ENCODE measurements at places on chromosomes 1 and 21. TPM values are rescaled to one million over a fixed set of nuclear protein-coding genes. Genes with fewer than 3 reads are reported as not detected.

GRCh38 chr1:107572674-107573211 lies 392.2 kb downstream of the VAV3 start:
- no peak for DNase-seq

ACKR1 gene
- polyA plus RNA-seq, result not detected

CSRP1 gene
- polyA plus RNA-seq, result 155 TPM

- DNase-seq, result no peak
These were observed 22.3 kb upstream of the CD53 start for GRCh38 chr1:110850627-110851026.

DNA sequence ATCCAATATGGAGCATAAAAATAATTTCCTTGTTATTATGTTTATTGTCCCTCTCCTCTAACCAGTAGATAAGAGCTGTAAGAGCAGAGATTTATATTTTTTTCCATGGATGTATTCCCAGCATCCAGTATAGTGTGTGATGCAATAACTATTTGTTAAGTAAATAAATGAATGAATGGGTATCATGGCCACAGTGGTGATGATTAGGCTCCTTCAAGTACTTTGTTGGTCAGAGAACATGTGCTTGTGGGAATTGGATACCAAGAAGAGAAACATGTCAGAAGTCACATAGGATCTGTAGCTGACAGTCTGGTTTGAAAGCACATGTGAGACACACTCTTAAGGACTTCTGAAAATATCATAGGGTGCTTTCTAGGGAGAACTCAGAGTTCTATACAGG lies 588.5 kb downstream of the AGBL4 start:
- no peak for DNase-seq

GRCh38 chr1:204241050-204241449 lies 27.3 kb upstream of the GOLT1A start:
- no peak for DNase-seq

COL24A1 gene
- polyA plus RNA-seq, result 1.9 TPM

DNA sequence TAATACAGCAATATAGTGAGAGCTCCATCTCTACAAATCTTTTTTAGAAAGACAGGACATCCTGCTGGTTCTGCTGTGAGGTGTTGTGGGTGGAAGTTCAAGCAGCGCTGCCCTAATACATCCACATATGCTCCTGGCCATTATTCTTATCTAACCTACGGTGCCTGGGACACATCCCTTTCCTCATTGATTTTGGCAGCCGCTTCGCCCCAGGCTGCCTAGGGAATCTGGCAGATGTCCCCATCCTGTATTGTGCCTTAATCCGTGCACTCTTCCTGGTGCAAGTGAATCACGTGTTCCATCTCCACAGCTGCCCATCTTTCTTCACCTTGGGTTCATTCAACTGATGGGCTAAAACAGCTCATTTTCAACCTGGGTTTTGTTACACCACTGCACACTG lies 3.1 kb upstream of the UBE2G2 start:
- DNase-seq, result no peak

CAPN8 gene
- polyA plus RNA-seq, result 1.6 TPM

GRCh38 chr1:206578978-206579374 lies 33.3 kb downstream of the EIF2D start:
- no peak for DNase-seq

DNA sequence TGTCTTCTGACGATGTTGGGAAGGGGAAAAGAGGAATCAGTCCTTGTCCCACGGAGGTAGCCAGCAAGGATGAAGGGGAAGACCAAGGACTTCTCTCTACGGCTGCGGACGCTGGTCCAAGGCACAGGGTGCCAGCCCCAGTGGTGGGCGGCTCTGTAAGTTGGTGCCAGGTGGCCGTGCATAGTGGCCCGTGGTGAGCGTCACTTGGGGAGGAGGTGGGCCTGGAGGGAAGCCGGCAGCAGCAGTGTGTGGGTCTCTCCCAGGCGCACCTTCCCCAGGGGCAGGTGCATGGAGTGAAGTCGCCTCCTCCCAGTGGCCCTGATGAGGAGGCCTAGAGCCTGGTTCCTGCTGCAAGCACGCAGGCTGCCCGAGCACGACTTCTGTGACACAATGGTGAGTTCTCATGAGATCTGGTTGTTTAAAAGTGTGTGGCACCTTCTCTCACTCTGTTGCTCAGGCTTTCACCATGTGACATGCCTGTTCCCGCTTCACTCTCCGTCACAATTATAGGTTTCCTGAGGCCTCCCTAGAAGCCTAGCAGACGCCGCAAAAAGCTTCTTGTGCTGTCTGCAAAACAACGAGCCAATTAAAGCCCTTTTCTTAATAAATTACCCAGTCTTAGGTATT lies 43.6 kb upstream of the TIAM1 start:
- DNase-seq, result no peak

- DNase-seq, result no peak
These were observed 83.5 kb downstream of the NPHP4 start for GRCh38 chr1:5908461-5909375.

SPRR1A gene
- not detected for polyA plus RNA-seq

KLHDC9 gene
- polyA plus RNA-seq, result 15.9 TPM

DNA sequence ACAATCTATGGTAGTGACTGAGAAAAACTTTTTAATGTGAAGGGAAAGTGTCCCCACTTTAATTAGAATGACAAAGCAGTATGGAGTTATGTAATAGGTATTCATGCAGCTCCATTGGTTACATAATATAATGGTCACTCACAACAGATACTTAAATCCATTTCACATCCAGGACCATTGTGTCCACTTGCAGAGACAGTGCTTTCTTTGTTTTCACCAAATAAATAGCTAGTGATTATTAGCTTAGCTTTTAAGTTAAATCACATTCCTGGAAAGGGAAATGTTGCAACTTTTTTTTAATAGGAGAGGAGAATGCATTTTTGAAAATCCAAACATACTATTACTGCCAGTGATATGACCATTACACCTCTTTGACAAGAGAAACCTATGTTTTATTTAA lies 22.9 kb downstream of the RGL1 start:
- no peak for DNase-seq

GRCh38 chr1:56922507-56922906 lies 43.3 kb downstream of the C8B start:
- no peak for DNase-seq

CD1E gene
- not detected for polyA plus RNA-seq

- no peak for DNase-seq
These were observed 101.1 kb downstream of the RHOU start for GRCh38 chr1:228836427-228836826.

CFAP141 gene
- polyA plus RNA-seq, result not detected

TNNI3K gene
- 2.1 TPM for polyA plus RNA-seq

NBPF14 gene
- polyA plus RNA-seq, result 29.9 TPM
